Stimulated activated CD8-positive, alpha-beta memory T cell treated with anti-CD3 and anti-CD28 coated beads, Interleukin-4, amount 100 ng/mL, for 1 hour (primary cell): ENCODE measurements at places on chromosomes 13 and 19.

DNA sequence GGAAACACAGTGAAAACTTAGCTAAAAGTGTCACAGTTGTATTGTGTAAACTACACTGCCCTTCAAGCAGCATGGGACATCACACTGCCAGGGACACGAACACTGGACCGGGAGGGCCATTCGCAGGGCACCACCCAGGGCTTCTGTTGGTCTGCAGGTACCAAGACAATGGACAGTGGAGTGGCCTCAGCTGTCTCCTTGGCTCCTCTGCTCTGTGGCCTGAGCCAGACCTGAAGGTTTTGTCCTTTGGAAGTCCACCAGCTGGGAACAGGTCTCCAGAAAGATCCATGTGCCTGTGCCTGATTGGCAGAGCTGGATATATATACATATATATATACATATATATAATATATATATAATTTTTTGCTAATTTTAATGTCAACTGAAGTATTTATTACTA, 149.8 kb downstream of the ZNF536 start:
- no peak for DNase-seq

DNA sequence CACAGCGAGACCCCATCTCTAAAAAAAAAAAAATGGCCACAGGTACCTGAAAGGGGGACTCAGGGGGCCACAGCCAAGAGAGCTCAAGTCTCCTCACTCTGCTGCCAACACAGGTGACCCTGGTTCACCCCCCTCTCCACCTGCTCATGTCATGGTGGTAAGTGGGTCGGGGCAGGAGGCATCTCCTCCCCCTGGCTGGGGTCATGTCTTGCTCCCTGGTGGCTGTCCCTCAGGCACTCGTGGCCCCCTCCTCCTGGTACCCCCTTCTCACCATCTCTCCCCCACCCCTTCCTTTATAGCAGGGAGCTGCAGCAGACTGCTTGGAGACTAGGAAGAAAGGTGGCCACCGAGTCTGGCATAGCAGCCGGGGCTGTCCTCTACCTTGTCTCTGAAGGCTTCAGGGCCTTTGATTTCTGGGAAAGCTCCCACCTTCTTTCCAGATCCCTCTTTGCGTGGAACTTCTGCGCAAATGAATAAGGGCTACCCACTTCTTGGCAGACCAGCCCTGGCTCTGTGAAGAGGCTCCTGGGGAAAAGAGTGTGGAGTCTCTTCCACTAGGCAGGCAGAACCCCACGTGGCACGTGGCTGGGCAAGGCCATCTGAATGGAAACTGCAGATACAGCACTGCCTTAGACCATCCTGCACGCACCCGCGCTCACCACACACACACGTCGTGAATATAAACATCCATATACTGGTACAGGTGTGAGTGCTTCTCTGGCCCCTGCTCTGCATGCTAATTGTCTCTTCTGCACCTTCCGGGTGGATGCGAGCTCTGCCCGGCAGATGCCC, 20.1 kb upstream of the MIER2 start:
- no peak for DNase-seq

- no peak for DNase-seq
Measured at GRCh38 chr19:28475525-28475924, 737.4 kb downstream of the UQCRFS1 start.

DNA sequence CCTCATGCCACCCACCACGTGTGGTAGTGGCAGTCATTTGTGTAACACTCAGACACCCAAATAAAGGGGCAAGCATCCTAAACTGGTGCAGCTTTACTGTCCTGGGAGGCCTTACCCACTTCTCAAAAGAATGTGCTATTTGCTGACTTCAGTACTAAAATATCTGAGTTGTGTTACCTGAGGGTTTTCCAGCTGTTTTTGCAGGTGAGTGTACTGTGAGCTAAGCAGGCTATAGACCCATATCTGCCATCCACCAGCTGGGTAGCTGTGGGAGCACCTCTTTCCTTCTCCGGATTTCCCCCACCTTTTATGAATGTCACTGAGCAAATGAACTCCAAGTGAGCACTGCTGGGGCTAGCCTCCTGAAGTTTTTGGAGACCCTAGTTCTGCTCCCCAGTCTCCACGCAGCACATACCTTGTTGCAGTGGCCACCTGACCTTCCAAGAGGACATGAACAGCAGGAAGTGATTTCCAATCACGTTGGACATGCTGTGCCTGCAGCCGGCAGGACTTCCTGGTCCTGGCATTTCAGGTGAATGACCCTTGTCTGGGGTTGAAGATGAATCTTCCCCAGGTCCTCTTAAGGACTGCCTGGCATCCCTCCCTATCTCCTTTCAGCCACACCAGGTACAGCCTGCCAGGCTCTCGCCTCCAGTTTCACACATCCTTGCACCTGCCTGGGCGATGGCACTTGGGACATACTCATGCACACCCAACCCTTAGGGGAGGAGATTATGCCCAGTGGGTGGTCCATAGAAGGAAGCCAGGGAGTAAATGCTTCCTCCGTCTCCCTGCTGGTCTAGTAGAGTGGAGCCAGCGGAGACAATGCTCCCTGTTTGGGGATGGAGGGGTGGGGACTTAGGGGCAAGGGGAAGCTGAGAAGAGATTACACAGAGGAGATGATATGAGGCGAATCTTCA, 109.5 kb upstream of the SPATA13 start:
- DNase-seq: no peak

DNA sequence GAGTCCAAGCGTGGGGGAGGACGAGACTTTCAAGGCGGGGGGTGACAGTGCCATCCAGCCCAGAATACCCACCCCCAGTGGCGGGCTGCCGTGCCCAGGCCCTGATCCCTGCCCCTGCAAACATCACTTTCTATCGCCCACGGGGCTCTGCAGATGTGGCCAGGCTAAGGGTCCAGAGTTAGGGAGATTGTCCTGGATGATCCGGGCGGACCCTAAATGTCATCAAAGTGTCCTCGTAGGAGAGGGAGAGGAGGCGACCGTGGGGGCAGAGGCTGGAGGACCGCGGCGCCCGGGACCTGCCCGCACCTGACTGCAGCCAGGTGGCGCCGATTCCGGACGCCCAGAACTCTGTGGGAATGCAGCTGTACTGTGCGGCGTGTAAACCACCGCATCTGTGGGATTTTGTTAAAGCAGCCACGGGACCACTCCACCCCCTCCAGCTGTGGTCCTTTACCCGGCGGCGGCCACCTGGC, 32.4 kb downstream of the GJA3 start:
- no peak for DNase-seq

DNA sequence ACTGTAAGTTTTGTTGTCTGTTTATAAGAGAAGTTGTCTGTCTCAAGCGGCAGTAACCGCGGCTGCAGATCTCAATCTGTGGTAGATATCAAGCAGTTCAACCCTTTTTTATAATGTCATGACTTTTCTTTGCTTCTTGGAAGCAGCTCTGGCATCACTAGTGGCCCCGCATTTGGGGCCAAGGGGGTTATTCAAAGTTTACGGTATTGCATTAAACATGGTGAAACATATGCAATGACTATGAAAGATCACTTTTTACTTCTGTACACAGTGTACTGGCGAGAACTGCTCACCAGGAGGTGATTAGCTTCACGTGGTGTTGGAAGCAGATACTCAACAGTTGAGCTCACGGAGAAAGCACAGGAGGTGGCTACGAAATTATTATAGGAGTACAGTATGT, 4.6 kb upstream of the FFAR3 start:
- DNase-seq: no peak

DNA sequence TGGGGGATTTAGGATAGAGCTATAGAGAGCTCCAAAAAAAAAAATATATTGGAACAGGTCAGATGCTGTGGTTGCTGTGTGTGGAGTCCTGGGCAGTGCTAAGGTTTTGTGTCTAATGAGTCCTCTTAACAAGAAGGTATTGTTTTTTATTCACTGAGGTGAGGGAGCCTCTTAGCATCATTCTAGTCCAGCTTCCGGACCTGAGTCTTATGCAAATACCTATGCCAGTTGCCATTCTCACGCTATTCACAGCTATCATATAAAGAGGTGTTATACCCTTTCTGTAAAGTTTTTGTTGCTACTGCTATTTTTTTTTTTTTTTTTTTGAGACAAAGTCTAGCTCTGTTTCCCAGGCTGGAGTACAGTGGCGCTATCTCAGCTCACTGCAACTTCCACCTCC, 1.4 kb downstream of the NLRP2 start:
- DNase-seq: no peak

GRCh38 chr13:110455941-110456340, 105.6 kb downstream of the RAB20 start:
- DNase-seq: no peak

- no peak for DNase-seq
Measured at GRCh38 chr19:16085115-16085514, 8.8 kb downstream of the TPM4 start.

- DNase-seq: no peak
Measured at GRCh38 chr19:34711890-34712289, 22.2 kb upstream of the ZNF181 start.

GRCh38 chr19:13054626-13055212, 47.9 kb downstream of the LYL1 start:
- no peak for DNase-seq

- DNase-seq: no peak
Measured at GRCh38 chr13:113295776-113296175, 1.3 kb upstream of the LAMP1 start.

- DNase-seq: no peak
Measured at GRCh38 chr13:41162151-41162550, 29.5 kb upstream of the KBTBD6 start.

DNA sequence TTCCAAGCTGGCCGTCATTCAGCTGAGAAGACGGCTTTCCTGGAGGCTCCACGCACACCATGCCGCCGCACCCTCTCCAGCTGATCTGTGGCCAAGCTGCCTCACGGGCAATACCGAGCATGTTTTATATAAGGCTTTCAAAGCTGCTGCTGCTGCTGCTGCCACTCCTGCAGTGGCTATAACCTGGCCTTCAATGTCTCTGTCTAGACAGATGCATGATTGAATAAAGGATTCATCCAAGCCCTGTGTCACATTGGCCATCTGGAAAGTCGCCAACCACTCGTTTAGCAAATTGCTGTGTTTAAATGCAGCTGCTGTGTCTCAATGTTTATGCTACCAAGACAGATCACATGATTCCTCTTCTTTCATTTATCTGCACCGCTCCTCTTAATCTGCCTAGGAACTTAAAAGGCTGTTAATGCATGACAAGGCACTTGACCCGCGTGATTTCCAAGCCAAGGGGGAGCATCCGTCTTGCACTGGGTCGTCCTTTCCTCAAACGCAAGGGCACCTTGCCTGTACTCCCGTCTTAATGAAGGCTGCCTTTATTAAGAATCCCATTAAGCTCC, 114.3 kb downstream of the TEX26 start:
- DNase-seq: no peak

GRCh38 chr13:28459911-28460310, 35.0 kb downstream of the FLT1 start:
- DNase-seq: no peak
